ENCODE measurements at places on chromosomes 2 and 18.

DNA sequence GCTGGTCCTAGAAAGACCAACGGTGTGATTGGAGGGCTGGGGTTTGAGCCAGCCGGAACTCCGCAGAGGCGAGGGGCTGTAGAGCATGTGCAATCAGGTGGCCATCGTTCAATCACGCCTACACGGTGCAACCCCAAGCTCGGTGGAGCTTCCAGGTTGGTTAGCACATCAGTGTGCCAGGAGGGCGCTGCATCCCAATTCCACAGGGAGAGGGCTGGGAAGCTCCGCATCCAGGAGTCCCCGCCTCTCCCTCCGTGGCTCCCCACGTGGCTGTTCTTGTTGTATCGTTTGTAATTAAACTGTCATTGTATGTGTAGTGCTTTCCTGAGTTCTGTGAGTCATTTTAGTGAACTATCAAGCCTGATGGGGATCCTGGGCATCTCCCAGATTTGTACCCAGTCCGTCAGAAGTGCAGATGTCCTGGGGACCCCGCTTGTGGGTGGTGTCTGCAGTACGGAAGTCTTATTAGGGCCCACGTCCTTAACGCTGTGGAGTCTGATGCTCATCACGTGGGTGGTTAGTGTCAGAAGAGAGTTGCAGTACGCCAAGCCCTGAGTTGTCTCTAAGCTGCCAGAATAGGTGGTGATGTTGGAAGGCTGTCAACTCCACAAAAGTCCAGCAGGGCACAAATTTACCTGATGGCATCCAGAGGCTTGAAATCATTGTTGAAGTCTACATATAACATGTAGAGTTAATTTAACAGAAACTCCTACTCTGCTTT lies 20.6 kb upstream of the AMMECR1L start:
- DNase-seq: no peak

DNA sequence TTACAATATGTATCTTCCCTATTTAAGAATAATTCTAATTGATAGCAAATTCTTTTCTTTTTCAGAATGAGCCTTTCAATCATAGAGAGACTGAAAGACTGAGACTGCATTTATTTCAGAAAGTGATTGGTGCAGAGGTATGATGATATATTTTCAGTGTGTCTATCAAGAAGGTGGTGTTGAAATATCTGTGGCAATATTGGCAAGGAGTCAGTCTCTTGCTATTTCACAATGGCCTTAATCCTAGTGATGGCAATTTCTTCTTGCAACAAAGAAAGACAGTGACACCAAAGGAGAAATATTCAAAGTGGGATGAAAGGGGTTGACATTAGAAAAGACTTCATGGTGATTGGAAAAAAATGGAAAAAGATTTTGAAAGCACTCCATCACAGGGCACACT lies 21.7 kb upstream of the ZBTB14 start:
- no peak for DNase-seq

- no peak for DNase-seq
Observed at GRCh38 chr2:125874564-125874963, 781.4 kb upstream of the GYPC start.

GRCh38 chr2:221999717-222000116 lies 299.1 kb downstream of the PAX3 start:
- DNase-seq: no peak

DNA sequence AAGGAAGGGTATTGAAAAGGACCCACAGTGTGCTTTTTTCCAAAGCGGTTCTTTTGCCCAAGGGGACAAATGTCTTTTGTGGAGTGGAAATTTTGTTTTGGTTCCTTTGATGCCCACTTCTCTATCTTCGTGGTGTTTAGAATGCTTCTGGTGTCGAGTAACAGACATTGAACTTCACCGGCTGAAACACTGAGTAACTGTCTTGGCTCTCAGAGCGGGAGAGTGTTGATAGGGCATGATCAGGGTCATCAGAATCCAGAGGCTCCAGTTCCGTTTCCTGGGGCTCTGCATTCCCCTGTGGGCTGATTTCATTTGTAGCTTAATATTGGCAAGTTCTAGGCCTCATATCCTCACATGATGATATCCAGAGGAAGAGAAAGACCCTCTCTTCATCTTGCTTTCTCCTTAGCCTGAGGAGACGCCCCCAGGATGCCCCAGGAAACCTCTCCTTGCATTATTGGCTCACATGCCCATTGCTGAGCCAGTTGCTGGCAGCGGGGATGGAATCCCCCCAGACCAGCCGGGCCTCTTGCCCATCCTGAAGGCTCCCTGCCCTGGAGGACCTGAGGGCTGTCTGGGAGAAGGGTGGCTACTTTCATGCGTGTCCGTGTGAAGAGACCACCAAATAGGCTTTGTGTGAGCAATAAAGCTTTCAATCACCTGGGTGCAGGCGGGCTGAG lies 27.9 kb upstream of the AGFG1 start:
- DNase-seq: no peak

GRCh38 chr2:172103471-172104272 lies 972 bp upstream of the DLX2 start:
- peak; percentile 54 for DNase-seq

DNA sequence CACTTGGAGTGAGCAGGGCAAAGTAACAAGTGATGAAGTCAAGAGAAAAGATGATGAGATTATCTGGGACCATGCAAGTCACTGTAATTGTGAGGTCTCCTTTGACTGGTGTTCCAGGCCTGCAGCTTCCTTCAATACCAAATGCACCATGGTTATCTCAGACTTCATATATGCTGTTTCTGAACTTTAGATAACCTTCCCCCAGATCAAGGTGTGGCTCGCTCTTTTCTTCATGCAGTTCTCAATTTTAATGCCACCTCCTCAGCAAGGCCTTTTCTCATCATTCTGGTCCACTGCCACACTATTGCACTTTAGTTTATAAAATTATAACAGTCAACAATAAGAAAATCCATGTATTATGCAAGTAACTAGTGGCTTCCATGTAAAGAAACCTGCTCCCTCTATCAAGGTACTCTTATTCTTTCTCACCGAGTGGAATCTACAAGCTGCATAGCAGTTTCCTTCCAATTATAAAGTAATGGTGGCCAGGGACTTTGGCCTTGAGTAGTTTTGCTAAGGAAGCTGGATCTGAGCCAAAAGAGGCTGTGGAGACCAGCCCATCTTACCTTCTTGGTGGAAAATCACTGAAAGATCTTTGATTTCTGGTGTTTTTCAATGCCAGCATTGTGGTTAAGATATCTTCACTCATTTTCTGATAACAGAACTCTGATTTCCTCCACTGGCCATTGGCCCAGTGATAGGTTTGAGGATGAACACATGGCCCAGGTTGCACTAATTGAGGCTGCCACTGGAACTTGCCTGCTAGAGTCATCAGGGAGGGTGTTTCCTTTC lies 113.6 kb downstream of the KCNE4 start:
- no peak for DNase-seq

GRCh38 chr2:54208364-54209240 lies 47.4 kb downstream of the TSPYL6 start:
- DNase-seq: no peak

GRCh38 chr2:227308784-227309183 lies 16.3 kb upstream of the MFF start:
- no peak for DNase-seq

- no peak for DNase-seq
Observed at GRCh38 chr18:74683573-74683972, 85.9 kb downstream of the ZNF407 start.

GRCh38 chr2:166637051-166637450 lies 143.0 kb upstream of the SCN7A start:
- no peak for DNase-seq

DNA sequence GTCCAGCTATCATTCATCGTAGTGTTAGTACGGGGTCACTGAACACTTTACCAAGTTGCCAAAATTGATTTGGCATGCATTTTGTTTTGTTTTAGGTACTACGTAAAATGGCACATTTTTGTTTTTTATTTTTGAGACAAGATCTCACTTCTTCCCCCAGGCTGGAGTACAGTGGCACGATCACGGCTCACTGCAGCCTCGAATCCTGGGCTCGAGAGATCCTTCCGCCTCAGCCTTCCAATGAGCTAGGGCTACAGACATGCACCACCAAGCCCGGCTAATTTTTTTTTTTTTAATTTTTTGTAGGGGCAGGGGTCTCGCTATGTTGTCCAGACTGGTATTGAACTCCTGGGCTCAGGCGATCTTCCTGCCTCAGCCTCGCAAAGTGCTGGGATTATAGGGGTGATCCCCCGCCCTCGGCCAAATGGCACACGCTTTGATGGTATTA lies 786 bp downstream of the TAF1B start:
- peak; percentile 9 for DNase-seq

- no peak for DNase-seq
Observed at GRCh38 chr2:149383340-149383739, 53.0 kb downstream of the LYPD6 start.

GRCh38 chr18:24271381-24272228 lies 126.0 kb downstream of the OSBPL1A start:
- DNase-seq: no peak

DNA sequence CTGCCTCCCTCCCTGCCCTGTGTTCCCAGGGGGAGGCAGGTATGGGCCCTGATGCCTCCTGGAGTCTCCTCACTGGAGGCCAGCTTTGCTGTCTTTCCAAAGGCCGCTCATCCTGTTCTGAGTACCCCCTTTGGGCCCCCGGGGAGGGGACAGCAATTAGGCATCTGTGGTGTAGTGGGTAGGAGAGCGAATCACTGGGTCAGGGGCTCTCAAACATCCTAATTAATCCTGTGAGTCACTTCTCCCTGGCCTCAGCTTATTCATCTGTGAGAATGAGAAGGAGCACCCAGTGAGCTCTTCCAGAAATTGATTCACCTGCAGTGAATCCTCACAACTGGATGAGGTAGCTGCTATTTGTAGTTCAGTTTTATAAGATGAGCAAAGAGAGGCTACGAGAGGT lies 16.4 kb downstream of the TET3 start:
- no peak for DNase-seq

DNA sequence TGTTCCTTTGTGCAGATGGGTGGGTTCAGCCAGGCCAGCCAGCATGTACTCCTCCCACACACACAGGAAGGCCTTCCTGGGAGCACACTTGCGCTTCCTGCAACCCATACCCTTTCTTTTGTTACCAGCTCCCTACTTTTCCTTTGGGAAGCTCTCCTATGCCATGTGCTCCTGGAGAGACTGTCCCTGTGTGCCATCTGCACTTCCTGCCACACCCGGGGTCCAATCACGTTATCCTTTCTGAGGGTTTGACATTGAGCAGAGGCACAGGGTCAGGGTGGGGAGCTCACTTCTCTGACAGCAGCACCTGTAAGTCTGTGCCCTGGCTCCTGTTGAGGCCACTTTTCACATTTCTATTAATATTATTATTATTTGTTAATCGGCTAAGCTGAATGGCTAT lies 62.9 kb downstream of the COPS8 start:
- DNase-seq: no peak

- no peak for DNase-seq
Observed at GRCh38 chr18:76446321-76447257, 48.5 kb downstream of the ZNF516 start.

- peak; percentile 62 for DNase-seq
Observed at GRCh38 chr18:63366213-63367052, 573 bp downstream of the KDSR start.

GRCh38 chr2:113831161-113831560 lies 58.7 kb upstream of the ACTR3 start:
- no peak for DNase-seq

DNA sequence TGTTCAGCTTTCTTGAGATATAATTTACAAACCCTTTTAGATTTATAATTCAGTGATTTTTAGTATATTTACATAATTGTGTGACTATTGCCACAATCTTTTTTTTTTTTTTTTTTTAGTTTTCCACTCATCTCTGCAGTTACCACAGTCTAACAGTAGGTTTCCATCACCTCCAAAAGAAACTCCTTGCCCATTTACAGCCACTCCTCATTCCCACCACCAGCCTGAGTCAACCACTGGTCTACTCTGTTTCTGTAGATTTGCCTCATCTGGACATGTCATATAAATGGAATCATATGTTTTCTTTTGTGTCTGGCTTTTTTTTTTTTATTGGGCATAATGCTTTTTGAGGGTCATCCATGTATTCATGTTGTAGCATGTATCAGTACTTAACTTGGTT lies 16.1 kb downstream of the MTX2 start:
- DNase-seq: no peak

- peak; percentile 54 for DNase-seq
Observed at GRCh38 chr18:13216092-13216582, 2.4 kb upstream of the LDLRAD4 start.

DNA sequence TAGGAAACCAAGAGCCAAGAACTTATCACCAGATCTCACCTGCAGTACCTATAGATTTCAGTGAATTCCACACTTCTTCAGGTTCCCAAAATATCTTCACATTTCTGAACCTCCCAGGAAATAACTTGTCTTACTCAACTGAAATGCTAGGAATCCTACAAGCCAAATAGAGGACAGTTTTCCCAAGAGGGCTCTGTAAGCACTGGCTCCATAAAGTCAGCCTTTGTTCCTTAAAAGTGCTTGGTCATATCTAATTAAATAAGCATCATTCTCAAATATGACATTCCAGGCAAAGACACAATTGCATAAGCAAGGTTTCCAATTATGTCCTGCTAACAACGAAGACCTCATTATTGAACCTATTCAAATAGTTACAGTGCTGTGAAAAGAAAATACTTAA lies 154.6 kb upstream of the MGAT5 start:
- no peak for DNase-seq

DNA sequence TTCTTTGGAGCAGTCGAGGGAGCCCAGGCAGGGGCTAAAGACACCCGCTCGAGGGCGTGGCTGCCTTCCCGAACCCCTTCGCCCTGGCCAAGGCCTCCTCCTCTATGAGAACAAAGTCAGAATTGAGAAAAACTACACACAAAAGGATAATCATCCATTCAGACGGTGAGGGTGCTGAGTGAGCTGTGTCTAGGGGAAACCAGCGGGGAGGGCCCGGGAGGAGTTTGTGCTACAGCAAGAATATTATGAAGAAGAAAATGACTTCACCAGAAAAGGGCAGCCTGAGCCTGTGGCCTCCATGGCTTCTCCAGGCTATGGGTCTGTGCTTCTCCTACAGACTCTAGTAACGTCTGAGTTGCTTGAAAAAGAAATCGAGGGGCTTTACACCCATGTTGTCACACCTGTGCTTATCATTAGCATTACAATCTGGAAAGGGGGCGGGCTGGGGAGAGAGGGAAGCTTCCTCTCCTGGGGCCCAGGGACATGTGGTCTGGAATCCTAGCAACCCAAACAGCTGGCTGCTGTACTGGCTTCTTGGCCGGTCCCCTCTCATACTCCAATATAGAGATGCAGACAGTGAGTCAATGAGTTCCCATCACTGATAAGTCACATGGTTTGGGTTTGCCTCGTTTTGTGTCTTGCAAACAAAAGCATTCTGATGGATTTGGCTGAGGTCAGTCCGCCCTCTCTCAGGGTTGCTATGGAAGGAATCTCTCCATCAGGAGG lies 52.0 kb upstream of the ARL4C start:
- DNase-seq: no peak
